CD4-positive, alpha-beta T cell treated with Interleukin-1 beta for 1 hour (primary cell): ENCODE measurements at places on chromosomes 16 and 17.

- DNase-seq: no peak
These were observed 17.3 kb downstream of the AOC3 start for GRCh38 chr17:42868338-42868737.

GRCh38 chr16:3481696-3482658 is 13.3 kb downstream of the C16orf90 start:
- no peak for DNase-seq

DNA sequence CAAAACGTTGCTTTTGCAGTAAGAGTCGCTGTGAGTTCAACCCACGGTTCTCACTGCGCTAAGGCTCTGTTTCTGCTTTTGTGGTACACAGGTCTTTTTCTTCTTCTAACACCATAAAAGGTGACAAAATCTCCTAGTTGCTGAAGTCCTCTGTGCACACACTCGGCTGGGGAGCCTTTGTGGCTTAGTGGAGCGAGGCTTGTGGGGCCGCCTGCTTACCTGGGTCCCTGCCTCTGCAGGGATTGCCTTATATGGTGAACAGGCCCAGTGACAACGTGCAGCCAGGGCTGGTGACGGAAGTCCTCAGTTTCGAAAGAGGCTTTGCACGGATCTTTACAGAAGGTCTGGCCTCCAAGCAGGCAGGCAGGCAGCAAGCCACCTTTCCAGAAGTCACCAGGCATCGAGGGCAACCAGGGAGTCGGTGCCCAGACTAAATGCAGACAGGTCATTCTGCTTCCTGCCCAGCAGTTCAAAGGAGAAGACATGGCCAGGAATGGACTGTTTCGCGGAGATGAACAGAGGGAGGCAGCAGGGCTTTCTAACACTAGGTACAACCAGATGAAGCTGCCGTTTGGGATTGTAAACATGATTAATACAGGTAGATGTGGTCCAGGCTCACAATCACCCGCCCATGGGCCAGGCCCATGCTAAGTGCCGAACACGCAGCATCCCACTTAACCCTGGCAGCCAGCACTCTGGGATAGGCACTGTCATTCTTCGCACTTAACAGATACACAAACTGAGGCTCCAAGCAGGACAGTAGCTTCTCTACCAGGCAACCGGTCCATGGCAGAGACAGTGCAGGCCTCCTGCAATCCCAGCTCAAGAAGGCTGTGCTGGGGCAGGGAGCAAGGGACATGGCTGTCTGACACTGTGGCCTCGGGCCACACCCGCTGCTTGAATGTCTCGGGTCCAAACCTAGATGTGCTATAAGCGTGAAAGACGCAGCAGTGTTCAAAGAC is 10.7 kb upstream of the MEAK7 start:
- DNase-seq: peak; percentile 86

DNA sequence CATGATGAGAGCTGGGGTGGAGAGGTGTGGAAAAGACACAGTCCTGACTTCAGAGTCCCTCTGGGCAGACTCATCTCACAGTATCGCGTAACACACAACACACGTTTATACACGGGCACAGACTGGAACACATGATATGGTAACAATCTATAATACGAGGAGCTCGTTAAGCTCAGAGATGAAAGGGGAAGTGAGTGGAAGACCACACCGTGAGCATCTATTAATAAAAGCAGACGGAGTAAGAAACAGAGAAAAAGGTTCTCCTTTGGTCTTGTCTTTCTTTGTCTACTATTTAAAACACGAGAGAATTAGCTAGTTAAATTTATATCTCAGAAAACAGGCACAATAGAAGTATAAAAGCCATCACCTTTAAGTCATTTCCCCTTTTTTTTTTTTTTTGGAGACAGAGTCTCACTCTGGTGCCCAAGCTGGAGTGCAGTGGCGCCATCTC is 13.5 kb downstream of the ANKRD11 start:
- no peak for DNase-seq

DNA sequence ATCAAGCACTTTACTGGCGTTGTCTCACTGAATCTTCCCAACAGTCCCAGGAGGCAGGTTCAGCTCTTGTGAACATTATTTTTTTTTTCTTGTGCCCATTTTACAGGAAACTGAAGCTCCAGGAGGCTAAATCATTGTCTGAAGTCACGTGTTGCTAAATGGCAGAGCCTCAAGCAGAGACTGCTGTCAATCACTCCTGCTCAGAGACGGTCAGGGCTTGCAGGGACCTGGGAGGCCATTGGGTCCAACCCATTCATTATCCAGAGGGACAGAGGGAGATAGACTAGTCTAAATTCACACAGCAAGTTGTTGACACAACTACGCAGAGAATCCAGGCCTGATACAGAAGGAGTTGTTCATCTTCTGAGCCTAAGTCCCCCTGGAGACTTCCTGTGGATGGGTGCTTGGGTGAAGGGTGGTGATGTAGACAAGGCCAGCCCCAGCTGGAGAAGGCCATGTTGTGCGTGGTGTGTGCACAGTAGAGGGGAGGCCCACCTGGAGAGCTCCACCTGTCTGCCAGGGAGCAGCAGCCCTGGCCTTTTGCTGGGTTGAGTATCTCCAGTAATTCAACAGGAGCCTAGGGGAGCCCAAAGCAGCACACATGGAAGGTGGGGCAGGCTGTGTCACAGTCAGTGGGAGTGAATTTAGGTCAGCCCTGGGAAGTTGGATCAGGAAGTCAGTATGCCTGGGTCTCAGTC is 24.3 kb upstream of the C1QL1 start:
- DNase-seq: no peak

DNA sequence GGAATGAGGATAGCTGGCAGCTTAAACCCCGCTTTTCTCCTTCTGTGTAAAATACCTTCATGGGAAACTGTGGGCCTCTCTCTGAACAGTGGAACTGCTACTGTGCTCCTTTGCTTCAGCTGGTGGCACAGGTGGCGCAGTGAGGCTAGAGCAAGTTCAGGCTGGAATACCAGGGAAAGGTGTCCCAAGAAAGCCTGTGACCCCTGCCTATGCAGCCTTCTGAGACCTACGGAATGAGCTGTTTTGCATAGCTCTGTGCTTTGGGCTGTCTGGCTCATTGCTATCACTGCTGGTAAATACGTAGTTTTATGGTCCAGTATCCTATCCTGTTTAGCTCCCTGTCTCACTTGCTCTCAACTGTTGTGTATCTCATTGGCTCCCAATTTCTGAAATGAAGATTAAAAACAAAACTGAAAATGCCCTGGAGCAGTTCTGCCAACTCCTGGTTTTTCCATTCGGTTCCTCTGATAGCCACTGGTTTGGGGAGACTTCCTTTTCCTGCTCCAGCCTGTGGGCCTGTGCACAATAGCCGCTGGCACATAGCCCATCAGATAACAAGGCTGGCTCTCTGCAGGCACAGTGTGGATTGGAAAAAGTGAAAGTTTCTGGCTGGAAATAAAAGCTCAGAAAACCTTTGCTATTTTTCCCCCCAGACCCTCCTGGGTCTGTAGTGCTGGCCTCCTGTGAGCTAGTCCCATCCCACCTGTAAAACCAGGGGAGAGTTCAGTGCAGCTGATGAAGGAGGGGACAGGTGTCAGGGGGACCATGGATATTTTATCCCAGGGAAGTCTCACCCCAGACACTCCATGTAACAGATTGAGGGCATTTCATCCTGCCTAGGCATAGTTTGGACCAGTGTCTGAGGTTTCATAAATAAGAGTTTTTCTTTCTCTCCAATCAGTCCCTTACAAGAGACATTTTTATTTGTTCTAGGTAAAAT is 24.0 kb downstream of the LIMD2 start:
- no peak for DNase-seq

GRCh38 chr16:65372171-65372570 is 250.3 kb upstream of the CDH11 start:
- DNase-seq: no peak

GRCh38 chr17:15274017-15274416 is 8.9 kb upstream of the PMP22 start:
- DNase-seq: no peak

GRCh38 chr16:68636818-68637217 is 8.3 kb upstream of the CDH3 start:
- no peak for DNase-seq

DNA sequence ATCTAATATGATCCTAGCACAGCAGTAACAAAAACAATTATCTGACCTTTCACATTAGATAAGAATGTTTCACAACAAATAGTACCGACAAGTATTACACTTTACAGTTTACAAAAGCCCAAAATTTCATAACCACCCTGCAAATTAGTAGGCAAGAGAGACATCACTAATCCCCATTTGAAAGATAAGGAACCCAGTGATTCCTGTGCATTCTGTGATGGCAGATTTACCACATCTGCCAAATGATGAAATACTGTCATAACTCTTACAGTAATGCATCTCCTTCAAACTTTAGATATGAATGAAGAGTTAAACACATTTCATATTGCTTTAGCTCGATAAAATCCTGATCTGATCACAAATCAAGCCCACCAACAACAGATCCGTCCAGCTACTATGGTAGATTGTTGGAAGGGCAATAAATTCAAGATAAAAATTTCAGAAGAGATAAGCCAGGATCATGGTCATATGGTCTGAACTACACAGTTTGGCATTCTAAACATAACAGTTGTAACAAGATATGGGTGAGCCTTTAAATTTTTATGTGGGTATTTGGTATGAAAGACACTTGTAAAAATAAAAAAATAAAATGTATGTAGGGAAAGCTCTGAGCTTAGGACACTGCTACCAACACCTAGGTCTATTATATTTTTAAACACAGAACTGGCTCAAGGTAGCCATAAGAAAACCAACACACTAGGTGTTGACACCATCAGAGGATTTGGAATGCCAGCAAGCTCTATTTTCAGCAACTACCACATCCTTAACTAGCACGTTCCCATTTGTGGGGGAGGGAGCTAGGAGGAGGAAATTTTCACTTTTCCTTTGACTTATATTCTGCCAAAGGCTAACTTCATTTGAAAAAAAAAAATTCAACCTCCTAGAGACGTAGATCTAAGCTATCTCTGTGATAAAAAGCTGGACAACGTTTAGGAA is 9.3 kb downstream of the YWHAE start:
- no peak for DNase-seq

DNA sequence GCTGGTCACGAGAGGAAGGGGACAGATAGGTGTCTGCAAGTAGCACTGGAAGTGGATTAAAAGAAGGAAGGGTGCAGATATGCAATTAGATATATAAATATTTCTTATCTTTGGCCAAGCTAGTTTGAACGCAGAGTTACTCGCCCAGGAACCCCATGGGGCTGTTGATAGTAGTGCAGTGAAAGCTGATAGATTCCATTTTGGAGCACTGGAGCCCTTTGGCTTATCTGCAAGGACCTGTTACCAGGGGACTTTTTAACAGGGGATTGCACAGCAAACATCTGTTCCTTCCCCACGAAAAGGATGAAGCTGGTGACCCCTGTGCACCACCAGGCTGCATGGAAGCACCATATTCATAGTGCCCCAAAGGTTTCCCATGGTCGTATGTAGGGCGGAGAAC is 218.7 kb downstream of the SHISA9 start:
- DNase-seq: no peak

DNA sequence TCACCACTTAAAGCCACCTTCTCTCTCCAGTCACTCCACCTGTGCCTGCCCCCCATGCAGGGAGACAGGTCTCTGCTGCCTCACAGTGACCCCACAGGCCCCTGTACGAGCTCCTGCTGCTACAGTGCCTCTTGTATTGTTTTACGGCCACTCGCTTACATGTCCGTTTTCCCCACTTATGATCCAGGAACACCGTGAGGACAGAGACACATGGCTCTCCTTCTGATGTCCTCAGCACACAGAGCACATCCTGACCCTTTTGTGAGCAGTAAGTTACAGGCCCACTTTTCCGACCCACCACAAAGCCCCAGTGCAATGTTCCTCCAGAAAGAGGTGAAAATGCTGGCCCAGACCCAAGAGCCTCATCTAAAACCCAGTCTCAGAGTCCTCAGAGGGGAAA is 84.8 kb upstream of the GNAO1 start:
- DNase-seq: no peak

GRCh38 chr16:82943371-82943770 is 316.6 kb downstream of the CDH13 start:
- DNase-seq: no peak

DNA sequence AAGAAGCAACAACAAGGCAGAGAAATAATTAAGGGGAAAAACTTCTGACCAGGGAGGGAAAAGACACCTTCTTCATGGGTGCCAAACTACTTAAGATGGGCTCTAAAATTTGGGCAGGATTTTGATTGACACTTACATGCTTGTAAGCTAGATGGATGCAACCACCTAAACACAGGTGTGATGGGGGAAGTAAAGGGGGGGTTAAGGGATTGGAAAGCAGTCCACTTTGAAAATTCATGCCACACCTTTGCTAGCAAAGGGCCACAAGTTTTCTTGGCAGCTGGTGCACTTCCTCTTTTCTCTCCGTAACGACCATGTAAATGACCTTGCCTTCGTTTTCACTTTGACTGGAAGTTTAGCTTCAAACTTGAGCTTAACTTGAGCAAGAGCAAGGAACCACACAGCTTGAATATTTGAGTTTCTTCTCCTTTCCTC is 14.3 kb upstream of the PRKAR1A start:
- peak; percentile 55 for DNase-seq

DNA sequence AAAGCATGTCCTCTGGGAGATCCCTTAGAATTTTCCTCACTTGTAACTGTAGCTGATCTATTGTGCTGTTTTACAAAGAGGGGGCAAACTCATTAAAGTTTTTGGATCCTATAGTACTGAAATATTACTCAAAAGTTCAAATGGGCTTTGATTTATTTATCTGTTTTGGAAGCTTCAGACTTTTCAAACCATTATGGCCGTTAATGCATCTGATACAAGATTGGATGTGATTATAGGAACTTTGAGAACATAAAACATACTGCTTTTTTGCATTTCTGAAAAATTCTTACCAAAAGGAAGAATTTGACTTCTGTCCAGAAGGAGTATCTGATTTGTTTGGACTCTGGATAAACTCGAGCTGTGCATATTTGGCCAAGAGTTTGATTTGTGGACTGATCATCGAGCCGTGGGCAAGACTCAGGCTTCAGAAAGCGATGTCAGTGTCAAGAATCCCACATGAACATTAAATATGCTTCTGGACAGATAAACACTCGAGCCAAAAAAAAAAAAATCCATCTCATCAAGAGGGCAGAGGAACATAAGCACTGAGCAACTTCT is 8.2 kb upstream of the MARCHF10 start:
- DNase-seq: no peak

DNA sequence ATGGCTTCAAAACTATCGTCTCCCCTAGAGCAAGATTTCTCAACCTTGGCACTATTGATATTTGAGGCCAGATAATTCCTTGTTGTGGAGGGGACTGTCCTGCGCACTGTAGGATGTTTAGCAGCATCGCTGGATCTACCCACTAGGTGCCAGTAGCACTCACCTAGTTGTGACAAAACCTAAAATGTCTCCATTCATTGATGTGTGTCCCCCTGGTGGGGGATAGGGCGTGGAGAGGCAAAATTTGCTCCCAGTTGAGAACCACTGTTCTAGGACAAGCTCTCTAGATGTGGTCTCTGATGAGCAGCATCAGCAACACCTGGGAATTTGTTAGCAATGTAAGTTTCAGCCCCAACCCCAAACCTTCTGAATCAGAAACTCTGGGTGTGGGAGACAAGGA is 259.0 kb downstream of the XYLT1 start:
- DNase-seq: peak; percentile 35

DNA sequence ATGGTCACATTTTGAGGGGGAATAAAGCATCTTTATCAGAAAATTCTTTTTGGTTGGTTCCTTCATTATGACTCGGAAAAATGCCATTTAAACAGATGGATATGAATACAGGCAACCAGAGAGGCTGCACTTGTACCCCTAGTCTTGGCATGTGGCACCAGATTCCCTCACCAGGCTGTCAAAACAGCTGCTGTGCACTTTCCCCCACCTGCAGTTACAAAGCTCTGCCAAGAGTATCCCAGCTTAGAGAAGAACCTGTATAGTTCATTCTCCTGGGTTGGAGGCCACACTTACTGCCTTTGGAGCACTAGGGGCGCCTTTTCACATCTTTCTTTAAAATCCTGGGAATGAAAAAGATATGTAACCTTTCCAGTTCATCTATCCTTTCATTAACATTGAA is 190.3 kb downstream of the KIF2B start:
- DNase-seq: no peak
